ENCODE measurements at places on chromosomes 16 and 17.

DNA sequence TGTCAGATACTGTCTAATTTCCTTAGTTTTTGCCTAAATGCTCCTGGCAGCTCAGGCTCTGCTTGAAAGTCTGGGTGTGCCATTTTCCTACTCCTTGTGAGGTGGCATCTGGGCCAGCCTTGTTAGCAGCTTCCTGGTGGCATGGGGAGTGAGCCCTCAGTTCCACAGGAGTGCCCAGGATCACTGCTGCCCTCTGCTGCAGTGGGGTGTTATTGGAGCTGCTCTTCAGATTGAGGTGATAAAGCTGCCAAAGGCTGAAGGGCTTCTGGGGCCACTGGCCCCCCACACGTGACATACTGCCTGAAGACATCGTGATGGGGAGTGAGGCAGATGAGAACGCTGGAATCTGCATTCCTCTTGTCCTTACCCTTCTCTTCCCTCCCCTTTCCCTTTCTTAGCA, 27.4 kb downstream of the CEP95 start:
- DNase-seq = peak; percentile 15

DNA sequence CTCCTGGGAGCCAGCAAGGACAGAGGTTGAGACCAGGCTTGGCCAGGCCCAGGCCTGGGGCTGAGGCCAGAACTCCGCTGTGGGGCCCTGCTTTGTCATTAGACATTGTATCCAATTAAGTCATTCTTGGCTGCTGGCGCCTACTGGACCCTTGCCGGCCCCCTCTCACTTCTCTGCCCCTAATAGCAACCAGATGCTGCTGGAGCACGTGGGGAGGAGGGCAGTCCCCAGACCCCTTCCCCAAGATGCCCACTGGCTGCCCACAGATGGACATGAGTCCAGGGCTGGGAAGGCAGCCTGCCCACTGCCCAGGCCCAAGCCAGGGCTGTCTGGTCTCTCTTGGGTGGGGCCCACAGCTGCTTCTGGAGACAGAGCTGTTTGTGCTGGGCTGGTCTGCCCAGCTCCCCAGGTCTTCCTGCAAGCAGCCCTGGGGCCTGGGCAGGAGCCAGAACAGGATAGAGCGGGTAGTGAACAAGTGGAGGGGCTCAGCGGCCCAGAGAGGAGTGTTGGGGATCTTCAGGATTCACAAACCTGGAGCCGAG, 7.8 kb downstream of the PLXDC1 start:
- DNase-seq = no peak

DNA sequence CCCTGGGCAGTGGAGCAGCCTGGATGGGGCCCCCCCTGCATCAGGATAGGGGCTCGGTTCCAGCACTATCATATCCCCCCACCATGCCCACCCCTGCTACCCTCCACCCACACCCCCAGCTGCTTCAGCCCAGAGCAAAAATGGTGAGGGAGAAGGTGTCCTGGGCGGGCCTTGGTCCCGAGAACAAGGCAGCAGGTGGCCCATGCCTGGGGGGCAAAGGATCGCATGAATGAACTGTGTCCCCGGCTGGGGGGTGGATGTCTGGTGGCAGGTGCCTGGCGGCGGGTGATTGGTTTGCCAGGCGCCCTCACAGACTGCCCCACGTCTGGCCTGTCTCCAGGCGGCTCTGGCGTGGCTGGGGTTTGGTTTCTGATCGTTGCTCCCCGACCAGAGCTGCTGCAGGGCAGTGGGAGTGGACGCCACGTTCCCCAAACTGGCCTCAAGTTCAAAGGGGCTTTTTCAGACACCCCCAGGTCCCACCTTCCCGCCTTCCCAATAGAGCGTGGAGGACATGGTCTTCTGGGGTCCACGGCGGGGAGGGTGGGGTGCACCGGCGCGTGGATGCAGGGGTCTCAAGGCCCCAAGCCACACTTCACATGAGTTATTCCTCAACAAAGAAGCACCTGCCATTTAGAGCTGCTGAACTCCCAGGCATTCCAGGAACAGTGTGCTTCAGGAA, 12.6 kb downstream of the UTS2R start:
- no peak for DNase-seq

GRCh38 chr17:11885051-11885450, 112.2 kb downstream of the ZNF18 start:
- DNase-seq = no peak

DNA sequence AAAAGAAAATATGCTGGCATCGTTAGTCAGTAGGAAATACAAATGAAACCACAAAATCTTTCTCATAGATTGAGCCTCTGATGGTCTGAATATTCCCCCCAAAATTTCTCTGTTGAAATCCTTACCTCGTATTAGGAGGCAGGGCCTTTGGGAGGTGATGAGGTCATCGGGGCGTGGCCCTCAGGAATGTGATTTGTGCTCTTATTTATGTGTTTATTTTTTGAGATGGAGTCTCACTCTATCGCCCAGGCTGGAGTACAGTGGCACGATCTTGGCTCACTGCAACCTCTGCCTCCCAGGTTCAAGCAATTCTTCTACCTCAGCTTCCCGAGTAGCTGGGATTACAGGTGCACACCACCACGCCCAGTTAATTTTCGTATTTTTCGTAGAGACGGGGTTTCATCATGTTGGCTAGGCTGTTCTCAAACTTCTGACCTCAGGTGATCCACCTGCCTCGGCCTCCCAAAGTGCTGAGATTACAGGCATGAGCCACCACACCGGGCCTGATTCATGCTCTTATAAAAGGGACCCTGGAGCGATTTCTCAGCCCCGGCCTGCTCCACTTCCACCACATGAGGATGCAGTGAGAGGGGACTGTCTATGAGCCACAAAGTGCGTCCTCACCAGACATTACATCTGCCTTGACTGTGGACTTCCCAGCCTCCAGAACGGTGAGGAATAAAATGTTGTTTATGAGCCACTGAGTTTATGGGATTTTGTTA, 53.1 kb downstream of the DNAH17 start:
- no peak for DNase-seq

DNA sequence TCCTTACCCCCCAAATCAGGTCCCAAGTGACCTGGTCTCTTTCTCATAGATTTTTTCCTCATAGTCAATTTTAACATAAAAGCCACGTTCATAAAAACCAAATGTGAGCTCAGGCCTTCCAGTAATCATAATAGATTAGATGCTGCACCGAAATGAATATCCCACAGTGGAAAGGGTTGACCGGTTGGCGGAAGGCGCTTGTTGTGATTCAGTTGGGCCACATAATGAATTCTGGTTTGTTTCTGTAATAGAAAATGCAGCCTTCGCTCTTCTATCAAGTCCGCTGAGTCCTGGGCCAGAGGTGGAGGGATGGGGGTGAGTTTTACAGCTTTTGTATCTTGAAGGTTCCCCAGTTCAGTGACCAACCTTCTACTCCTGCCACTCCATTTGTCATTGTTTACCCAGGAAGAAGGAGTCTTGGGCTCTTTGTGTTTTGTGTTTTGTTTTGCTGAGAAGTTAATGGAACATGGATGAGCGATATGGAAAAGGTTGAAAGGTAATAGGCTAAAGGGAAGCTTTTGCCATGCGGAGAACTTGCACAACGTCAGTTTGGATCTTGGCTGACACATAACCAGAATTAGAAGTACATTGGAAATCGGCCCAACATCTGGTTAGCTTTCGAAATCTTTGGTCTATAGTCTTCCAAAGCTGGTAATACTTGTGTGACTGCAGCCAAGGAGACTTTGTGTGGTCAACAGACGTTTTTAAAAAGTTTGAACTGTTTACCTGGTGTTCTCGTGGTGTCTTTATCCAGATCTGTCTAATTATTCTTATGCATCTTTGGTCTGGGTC, 89.5 kb downstream of the CLEC16A start:
- DNase-seq = no peak

GRCh38 chr17:73265646-73266640, 4.3 kb upstream of the CPSF4L start:
- no peak for DNase-seq

DNA sequence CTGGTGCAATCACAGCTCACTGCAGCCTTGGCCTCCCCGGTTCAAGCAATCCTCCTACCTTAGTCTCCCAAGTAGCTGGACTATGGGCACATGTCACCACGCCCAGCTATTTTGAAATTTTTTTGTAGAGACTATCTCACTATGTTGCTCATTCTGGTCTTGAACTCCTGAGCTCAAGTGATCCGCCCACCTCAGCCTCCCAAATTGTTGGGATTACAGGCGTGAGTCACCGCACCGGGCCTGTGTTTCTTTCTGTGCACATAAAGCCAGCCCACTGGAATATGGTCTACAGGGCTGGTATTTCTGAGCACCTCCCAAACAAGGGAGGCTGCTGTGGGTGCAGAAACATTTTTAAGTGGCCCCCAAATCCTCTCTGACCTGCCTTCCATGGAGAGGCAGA, 8.4 kb downstream of the TMEM95 start:
- DNase-seq = no peak

DNA sequence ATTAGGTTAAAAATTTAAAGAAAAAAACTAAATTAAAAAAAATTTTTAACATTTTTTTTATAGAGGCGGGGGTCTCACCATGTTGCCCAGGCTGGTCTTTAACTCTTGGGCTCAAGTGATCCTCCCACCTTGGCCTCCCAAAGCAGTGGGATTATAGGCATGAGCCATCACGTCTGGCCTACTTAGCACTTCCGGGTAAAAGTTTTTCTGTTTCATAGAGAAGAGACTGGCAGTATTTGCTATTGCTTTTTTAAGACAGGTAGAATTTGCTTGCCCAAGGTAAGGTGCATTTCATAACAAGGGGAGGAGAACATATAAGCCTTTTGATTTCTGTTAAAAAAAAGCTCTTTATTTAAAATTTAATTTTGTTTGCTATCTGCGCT, 12.0 kb upstream of the HAPSTR1 start:
- no peak for DNase-seq

DNA sequence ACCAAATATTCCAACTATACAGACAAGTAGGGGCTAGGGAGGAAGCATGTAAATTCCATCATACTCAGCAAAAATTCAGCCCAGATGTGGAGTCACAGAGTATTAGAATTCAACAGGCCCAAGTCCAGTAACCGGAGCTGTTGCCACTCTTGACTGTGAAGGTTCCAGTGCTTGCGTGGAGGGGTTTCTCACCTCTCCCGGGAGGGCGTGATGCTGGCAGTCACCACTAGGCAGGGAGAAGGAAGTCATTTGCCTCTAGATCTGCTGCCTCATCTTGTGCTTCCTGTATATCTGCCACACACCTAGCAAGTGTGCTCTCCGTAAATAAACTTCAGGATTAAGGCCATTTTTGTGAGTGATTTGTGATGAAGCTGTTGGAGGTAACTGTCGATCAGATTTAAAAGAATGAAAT, 1.0 kb upstream of the CKLF start:
- peak; percentile 73 for DNase-seq

DNA sequence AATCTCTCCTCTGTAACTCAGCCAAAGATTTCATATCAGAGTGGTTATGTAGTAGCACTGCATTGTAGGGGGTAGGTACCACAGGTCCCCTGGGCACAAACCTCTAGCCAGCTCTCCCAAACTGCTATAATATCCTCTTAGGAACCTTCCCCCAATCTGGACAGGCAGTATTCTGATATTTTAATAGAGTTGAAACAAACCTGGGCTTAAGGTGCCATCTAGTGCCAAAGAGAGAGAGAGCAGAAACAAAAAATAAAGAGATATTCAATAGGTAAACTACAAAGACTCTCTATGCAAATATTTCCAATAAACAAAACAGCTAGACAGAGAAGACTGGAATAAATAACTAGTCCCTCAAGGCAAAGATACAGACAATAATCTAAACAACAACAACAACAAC, 1070.0 kb downstream of the CDH11 start:
- DNase-seq = no peak

DNA sequence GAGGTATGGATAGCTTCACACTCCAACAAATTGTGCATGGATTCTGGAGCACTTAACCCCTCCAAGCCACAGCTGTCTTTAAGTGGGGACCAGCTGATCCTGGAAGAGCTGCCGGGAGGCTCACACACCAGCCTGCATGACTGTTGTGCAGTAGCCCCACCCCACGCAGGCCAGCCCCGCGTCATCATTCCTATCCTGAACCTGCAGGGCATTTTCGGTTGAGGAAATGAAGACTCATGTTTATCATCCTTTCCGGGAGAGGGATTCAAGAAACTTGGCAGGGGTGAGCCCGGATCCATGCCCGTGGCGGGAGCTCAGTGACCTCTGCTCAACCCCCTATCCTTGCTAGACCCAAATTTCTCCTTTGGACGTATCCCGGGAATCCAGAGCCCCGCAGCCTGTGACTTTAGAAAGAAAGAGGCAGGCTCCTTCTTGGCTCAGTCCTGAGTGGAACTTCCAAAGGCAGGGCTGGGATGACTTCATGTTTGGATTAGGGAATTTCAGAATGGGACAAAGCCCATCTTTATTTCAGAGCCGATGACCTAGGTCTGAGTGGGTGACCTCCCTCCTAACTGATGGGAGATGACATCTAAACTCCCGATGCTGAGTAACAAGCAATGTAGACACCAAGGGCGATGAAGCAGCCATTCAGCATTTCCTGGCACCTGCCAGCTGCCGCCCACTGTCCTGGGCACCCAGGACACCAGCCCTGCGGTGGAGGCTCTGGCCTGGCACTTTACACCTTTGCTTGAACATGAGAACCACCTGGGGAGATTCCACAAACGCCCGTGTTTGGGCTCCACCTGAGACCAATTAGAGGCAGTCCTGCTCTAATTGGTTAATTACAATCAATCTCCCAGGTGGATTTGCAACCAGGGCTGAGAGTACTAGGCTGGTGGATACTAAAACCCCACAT, 43.3 kb upstream of the CMIP start:
- DNase-seq = no peak

DNA sequence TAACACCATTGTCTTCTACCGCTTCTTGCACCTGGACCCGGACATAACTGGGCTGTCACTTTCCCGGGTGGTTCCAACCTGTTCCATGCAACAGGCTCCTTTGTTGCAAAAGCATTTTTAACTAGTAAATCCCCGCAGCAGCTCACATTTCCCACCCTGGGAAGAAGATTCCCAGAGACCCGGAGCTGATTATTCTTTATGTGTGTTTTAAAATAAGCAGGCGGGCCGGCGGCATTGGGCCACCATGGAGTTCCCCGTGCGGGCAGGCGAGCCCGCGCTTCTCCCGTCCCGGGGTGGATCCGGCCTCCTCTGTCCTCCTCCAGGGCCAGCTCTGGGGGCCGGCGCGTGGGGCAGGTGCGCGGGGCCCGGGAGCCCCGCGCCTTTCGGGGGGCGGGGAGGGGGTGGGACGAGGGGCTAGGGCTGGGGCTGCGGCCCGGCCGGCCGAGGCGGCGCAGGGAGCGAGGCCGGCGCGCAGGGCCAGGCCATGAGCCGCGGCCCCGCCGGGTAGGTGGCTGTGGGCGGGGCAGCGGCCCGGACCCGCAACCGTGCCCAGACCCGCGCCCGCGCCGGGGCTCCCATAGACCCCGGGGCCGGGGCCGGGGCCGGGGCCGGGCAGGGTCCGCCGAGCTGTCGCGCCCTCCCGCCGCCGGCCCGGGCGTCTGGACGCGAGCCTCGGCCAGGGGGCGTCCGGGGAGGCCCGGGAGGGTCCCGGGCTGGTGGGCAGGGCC, 1.7 kb downstream of the CRAMP1 start:
- DNase-seq = peak; percentile 11

GRCh38 chr17:19380481-19381301, 2.4 kb downstream of the MAPK7 start:
- DNase-seq = no peak

DNA sequence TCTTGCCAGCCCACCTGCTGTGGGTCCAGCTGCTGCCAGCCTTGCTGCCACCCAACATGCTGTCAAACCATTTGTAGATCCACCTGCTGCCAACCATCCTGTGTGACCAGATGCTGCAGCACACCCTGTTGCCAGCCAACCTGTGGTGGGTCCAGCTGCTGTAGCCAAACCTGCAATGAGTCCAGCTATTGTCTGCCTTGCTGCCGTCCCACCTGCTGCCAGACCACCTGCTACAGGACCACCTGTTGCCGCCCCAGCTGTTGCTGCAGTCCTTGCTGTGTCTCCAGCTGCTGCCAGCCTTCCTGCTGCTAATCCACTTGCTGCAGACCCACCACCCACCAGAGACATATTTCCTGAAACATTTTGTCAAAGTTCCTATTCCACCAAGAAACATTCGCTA, 641 bp downstream of the KRTAP9-1 start:
- no peak for DNase-seq
